ENCODE measurements at places on chromosomes 2 and 18. TPM values are rescaled to one million over a fixed set of nuclear protein-coding genes. Genes with fewer than 3 reads are reported as not detected.

- peak; percentile 66 for DNase-seq
- H3K4me1 ChIP-seq: peaks cover 50% of the 10 kb centered on the region
- no peaks in the 10 kb centered on the region for H3K36me3 ChIP-seq
- H3K27ac ChIP-seq: peak overlapping the region; percentile 41
Observed at GRCh38 chr2:62785810-62786597, 80.5 kb downstream of the EHBP1 start.

DNA sequence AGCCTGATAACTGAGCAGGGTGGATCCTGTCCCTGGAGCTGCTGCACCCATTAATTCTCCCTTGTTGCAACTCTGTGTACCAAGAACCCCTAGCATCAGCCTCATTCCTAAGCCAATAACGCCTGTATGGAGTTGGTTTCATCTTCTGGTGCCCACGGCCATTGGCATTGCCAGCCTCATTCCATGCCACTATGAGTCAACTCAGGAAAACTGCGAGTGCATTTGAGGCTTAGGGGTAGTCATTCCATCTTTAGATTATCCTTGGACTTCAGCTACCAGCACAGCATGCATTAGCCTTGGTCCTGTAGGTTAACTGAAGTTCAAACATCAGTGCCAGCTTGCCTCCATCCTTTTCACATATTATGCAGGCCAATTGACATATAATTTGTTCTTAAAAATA lies 1.4 kb upstream of the TRIM54 start:
- no peak overlapping the region for H3K27ac ChIP-seq
- DNase-seq: peak; percentile 26
- H3K36me3 ChIP-seq: no peaks in the 10 kb centered on the region
- H3K4me1 ChIP-seq: peaks cover 18% of the 10 kb centered on the region
- H3K27me3 ChIP-seq: peaks cover 7% of the 10 kb centered on the region

DNA sequence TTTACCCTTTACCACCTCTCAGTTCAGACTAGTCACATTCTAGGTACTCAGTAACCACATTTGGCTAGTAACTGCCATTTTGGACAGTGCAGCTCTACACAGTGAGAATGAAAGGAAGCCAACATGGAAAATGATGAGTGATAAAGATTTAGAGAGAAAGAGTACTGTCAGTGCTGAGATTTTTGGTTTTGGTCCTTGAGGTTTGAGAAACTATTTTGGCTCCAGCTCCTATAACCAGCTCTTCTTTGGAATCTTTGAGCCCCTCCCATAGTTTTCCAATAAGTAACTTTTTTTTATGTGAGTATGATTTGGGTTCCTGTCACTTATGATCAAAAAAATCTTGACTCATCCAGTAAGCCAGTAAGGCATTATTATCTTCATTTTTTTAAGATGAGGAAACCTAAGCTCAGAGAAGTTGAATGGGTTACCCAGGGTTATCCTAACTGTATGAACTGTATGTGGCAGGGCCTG lies 173.0 kb downstream of the BABAM2 start:
- H3K4me3 ChIP-seq: no peak overlapping the region
- peak; percentile 42 for DNase-seq
- peaks cover 23% of the 10 kb centered on the region for H3K4me1 ChIP-seq

GRCh38 chr2:1721706-1722646 lies 22.3 kb downstream of the PXDN start:
- peaks cover 24% of the 10 kb centered on the region for H3K4me1 ChIP-seq
- peak overlapping the region; percentile 95 for H3K27ac ChIP-seq
- H3K4me3 ChIP-seq: peak overlapping the region; percentile 58

GRCh38 chr2:48605482-48606175 lies 12.0 kb upstream of the GTF2A1L start:
- H3K36me3 ChIP-seq: no peaks in the 10 kb centered on the region
- DNase-seq: no peak
- peaks cover 20% of the 10 kb centered on the region for H3K4me1 ChIP-seq
- no peak overlapping the region for H3K4me3 ChIP-seq

GRCh38 chr2:108554528-108554927 lies 20.3 kb downstream of the LIMS1 start:
- no peaks in the 10 kb centered on the region for H3K27me3 ChIP-seq
- DNase-seq: no peak
- H3K4me1 ChIP-seq: peaks cover 16% of the 10 kb centered on the region
- no peak overlapping the region for H3K4me3 ChIP-seq
- no peaks in the 10 kb centered on the region for H3K36me3 ChIP-seq

- H3K27me3 ChIP-seq: no peaks in the 10 kb centered on the region
- H3K4me3 ChIP-seq: no peak overlapping the region
Observed at GRCh38 chr2:241050624-241051577, 51.2 kb downstream of the MTERF4 start.

DNA sequence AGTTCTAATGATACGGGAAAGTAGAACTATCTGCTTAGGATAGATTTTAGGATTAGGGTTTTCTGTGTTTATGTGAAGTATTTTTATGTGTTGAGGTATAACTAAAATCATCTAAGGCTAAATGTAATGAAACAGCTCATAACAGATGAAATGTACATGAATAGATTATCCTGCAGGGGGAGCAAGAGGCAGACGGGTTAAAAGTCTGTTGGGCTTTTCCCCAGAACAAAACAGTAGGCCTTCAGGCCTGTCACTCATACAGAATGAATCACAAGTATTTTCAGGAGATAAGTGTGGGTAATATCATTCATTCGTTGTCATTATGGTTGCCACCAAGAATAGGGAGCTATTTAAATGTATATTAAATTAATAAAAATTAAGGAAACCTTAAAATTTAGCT lies 107.9 kb upstream of the IL1R2 start:
- peak overlapping the region; percentile 0 for H3K27ac ChIP-seq
- peak; percentile 78 for DNase-seq
- peaks cover 62% of the 10 kb centered on the region for H3K36me3 ChIP-seq
- peaks cover 40% of the 10 kb centered on the region for H3K4me1 ChIP-seq
- no peak overlapping the region for H3K4me3 ChIP-seq

- DNase-seq: no peak
- H3K36me3 ChIP-seq: peaks cover 61% of the 10 kb centered on the region
- H3K27ac ChIP-seq: no peak overlapping the region
- no peaks in the 10 kb centered on the region for H3K4me1 ChIP-seq
Observed at GRCh38 chr2:182745061-182745460, 29.0 kb downstream of the DNAJC10 start.

- H3K27ac ChIP-seq: no peak overlapping the region
- no peaks in the 10 kb centered on the region for H3K27me3 ChIP-seq
- no peaks in the 10 kb centered on the region for H3K36me3 ChIP-seq
- no peak for DNase-seq
- peaks cover 35% of the 10 kb centered on the region for H3K4me1 ChIP-seq
Observed at GRCh38 chr2:85251070-85251616, 76.6 kb downstream of the TGOLN2 start.

GRCh38 chr2:158755310-158756087 lies 39.6 kb upstream of the DAPL1 start:
- no peaks in the 10 kb centered on the region for H3K27me3 ChIP-seq
- no peak overlapping the region for H3K27ac ChIP-seq
- DNase-seq: peak; percentile 48
- H3K4me3 ChIP-seq: no peak overlapping the region
- H3K4me1 ChIP-seq: peaks cover 7% of the 10 kb centered on the region

DNA sequence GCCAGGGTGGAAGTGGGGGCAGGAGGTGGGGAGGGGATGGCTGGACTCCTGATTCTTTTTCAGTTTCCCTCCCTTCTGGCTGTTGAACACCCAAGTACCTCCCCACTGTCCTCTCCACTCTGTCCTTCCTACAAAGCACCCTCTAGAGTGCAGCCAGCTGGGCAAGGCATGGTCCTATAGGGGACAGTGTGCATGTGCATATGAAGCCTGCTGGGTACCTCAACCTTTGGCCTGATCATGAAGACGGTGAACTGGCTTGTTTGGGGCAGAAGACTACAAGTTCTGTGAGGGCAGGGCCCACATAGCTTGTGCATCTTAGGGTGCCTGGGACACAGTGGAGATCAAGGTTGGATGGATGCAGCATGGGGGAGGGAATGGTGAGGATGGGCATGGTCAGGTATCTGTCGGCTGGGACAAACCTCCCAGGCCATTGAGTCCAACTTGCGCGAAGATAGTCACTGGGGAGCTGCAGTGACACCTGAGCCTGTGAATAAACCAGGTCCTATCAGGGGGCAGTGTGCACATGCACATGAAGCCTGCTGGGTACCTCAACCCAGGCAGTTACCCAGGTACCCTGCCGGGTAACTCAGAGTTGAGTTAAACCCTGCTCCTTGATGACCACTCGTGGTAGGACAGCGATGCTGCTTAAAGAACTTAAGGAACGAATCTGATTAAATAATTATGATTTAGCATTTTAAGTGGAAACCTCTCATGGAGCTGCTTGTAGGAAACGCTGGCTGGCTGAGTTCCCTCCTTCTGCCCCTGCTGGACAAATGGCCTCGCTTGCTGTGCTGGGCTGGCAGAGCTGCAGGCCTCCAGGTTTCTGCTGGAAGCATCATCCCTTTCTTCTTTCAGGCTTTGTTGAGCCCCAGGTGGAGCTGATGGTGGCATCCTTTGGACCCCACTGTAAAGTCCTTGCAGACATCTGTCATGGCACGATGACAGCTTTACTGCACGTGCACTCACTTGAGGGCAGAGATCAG lies 84.0 kb downstream of the POLR1A start:
- H3K27me3 ChIP-seq: no peaks in the 10 kb centered on the region
- H3K27ac ChIP-seq: no peak overlapping the region
- peak; percentile 15 for DNase-seq
- no peaks in the 10 kb centered on the region for H3K36me3 ChIP-seq
- H3K4me3 ChIP-seq: no peak overlapping the region

DNA sequence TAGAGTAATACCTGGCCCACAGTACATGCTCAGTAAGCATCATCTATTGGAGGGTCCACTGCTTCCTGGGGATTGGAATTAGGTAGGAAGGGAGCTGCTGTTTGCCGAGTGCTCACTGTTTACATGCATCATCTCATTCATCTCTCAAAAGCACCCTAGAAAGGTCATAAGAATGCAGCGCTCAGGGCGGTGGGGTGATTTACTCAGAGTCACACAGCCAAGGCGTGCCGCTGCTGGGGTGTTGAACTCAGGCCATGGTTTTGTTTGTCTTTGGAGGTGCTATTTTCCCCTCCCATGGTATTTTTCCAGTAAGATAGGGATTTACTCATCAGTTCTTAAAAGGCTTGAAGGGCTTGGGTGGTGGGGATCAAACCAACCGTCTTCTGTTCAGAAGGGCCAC lies 227.5 kb downstream of the LDLRAD4 start:
- peaks cover 5% of the 10 kb centered on the region for H3K27me3 ChIP-seq
- DNase-seq: no peak
- peaks cover 10% of the 10 kb centered on the region for H3K4me1 ChIP-seq
- no peak overlapping the region for H3K4me3 ChIP-seq
- no peak overlapping the region for H3K27ac ChIP-seq
- H3K36me3 ChIP-seq: no peaks in the 10 kb centered on the region

GRCh38 chr2:25323042-25323514 lies 18.6 kb downstream of the DNMT3A start:
- no peaks in the 10 kb centered on the region for H3K27me3 ChIP-seq
- DNase-seq: no peak
- H3K27ac ChIP-seq: no peak overlapping the region
- H3K36me3 ChIP-seq: 0 out of 2 replicates have a peak, but pooled peaks cover 5% of the 10 kb centered on the region

DNA sequence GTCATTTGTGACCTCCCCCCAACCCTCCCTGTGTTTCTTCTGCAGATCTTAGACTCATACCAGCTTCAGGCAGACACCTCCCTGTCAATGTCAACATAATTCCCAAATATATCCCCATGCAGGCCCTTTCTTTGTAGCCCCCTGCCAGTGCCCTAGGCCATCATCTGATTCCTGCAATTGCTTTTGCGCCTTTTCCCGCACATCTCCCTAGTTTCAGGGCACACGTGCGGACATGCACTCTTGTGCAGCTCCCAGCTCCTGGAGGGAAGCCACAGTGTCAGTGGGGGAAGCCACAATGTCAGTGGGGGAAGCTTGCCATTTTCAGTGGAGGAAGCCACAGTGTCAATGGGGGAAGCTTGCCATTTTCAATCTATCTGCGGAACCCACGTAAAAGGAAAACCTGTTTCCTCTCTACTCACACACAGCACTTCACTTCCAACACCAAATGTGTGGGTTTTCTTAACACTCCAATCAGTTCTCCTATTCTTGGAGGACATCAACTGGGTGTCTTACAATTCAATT lies 256.4 kb downstream of the ACKR3 start:
- H3K4me3 ChIP-seq: no peak overlapping the region
- no peaks in the 10 kb centered on the region for H3K4me1 ChIP-seq
- no peaks in the 10 kb centered on the region for H3K36me3 ChIP-seq
- no peak for DNase-seq
- H3K27me3 ChIP-seq: no peaks in the 10 kb centered on the region

DNA sequence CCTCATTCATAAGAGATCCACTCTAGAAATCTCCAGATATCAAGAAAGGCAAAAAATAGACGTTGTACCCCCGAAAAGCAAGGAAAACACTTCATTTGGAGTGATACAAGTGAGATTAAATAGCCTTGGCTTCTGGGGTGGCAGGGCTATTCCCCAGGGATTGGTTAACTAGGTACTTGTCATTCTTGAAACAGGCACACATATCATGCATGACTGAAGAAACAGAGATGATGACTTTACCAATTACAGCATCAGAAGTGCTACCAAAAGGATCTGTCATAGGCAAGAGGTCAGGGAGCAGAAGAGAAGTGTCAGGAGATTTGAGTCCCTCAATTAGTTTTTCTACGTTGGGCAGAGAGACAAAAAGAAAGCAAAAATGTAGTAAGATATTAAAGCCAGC lies 45.2 kb upstream of the NFU1 start:
- H3K4me1 ChIP-seq: no peaks in the 10 kb centered on the region
- no peak overlapping the region for H3K27ac ChIP-seq
- no peak overlapping the region for H3K4me3 ChIP-seq
- H3K27me3 ChIP-seq: no peaks in the 10 kb centered on the region
- no peak for DNase-seq

DNA sequence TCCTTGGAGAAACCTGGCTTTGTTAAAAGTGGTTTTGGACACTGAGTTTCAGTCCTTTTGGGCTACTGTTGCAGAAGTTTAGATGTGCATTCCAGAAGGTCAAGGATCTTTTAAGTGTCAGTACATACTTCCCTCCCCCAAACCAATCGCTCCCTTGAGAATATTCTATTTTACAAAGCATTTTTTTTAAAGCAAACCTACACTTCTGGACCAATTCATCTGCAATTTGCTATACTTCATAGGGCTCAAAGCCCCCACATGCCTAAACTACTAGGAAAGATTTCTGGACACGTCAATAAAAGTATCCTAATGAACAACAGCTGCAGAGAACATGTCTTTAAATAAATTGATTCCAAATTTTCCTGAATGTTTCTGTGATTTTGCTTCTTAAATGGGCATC lies 157.6 kb downstream of the RDH14 start:
- peaks cover 17% of the 10 kb centered on the region for H3K4me1 ChIP-seq
- H3K4me3 ChIP-seq: no peak overlapping the region

DNA sequence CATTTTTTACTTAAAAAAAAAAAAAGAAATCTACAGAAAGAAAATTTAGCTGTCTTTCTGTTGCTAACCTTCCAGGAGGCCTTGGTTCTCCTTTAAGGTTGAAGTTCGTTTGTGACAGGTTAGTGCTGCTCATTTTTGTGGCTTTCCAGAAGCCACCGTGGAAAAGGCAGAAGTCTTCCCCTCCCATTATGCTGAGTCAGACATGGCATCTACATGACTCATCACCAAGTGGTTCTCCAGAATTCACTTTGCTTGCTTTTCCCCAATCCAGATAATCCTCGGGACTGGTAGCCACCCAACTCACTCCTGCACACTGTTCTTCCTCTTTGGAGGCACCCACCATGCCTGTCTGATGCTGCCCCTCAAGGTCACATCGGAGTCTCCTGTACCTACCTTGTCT lies 228.7 kb downstream of the PIK3C3 start:
- peaks cover 18% of the 10 kb centered on the region for H3K4me1 ChIP-seq
- H3K27ac ChIP-seq: peak overlapping the region; percentile 32
- no peaks in the 10 kb centered on the region for H3K27me3 ChIP-seq
- DNase-seq: peak; percentile 85
- no peaks in the 10 kb centered on the region for H3K36me3 ChIP-seq

The NT5DC4 gene
- total RNA-seq: not detected

The APCDD1 gene
- not detected for total RNA-seq

The SP9 gene
- not detected for total RNA-seq

The HS1BP3 gene
- 10.5 TPM for total RNA-seq

The ME2 gene
- total RNA-seq: 32.2 TPM

The SP5 gene
- total RNA-seq: not detected

Data from GM23248 (cell line).